ENCODE measurements at places on chromosomes 11 and 22. TPM values are rescaled to one million over a fixed set of nuclear protein-coding genes. Genes with fewer than 3 reads are reported as not detected.

ABCC8 gene
- not detected for total RNA-seq

GUCD1 gene
- total RNA-seq = 104 TPM

DNA sequence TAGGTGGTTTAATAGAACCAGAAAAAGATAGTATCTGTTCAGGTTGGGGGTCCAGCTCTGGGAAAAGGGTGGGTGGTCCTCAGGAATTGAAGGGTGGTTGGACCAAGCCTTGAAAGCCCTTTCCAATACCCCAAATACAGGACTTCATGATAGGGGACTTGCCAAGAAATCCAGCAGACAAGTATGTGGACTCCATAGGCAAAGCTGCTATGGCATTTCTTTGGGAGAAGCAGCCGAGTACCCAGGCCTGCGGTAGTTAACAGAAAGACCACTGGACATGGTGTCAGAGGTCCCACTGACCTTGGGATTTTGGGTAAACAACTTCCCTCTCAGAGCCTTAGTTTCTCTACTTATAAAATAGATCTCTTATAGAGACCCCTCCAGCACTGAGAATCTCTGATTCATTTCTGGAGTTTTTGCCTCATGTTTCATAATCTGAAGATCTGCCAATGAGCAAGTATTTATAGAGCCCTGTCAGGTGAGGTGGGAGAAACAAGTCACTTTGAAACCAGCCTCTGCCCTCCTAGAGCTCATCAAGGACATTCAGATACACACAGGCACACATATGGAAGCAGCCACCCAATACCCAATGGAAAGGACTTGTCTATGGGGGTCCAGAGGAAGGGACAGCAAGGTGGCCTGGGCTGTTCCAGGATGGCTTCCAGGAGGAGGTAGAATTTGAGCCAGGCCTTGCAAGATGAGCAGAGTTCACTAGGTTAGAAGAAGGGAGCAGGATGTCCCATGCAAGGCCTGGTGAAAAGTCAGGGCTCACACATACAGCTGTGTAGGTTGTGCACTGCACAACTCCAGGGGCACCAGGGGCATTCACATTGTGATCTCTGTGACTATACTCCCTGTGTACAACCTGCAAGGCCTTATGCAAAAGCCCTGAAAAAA, 31.0 kb upstream of the ACCSL start:
- DNase-seq = peak; percentile 36

DNA sequence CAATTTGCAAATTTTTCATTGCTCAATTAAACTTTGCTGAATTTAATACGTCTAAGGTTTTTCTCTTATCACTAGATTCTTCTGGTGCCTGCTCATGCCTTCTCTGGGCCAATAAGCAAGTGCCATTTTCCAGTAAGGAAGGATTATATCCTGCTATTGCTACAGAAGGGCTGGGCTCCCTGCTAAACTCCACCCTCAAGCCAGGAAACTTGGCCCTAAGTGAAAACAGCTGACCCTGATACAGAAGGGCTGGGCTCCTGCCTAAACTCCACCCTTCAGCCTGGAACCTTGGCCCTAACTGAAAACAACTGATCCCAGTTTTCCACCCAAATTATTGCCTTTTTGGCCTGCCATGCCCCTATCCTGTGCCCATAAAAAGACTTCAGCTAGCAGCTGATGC, 385.3 kb downstream of the DYNC2H1 start:
- DNase-seq = no peak

DNA sequence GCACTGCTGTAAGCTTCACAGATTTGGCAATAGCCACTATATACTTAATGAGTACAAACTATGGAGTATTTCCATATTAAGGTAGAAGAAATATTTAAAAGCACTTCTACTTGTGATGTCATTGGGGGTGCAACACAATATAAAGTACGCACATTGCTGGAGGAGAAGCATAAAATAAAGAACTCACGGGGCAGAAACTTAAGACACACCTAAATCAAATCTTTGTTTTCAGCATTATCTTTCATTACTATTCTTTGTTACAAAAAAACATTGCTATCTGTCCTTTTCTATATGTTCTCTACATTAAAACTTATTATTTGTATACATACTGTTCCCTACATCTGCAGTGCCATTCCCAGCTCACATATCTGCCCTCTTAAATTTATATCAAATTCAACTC, 93.3 kb upstream of the VPREB1 start:
- no peak for DNase-seq

DNA sequence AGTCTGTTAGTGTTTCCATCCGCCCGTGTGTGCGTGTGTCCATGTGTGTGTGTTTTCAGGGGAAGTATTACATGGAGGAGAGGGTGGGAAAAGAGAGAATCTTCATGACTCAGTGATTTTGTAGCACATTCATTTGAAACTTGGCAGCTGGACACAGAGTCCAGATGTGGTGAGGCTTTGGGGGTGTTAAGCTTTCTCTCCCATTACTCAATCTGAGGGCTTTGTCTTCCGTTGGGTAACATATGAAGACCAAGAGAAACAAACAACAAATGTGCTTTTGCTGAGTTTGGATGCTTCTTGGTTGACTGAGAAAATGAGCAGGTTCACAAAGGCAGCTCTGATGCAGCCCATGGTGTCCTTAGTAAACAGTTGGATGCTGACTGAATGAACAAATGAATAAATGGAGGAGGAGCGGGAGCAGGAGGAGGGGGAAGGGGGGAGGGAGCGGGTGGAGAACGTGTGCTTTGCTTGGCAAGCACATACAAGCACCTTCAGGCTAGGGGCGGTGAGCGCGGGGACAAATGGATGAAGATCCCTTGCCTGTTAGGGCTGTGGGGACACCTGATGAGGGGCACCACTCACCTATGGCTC, 104.3 kb downstream of the ST3GAL4 start:
- no peak for DNase-seq

Data from M059J (cell line).